ENCODE measurements at places on chromosomes 6 and 20. TPM values are rescaled to one million over a fixed set of nuclear protein-coding genes. Genes with fewer than 3 reads are reported as not detected.

The OPRM1 gene
- not detected for polyA plus RNA-seq

- no peak for DNase-seq
Measured at GRCh38 chr6:116445102-116445501, 16.1 kb upstream of the CALHM6 start.

DNA sequence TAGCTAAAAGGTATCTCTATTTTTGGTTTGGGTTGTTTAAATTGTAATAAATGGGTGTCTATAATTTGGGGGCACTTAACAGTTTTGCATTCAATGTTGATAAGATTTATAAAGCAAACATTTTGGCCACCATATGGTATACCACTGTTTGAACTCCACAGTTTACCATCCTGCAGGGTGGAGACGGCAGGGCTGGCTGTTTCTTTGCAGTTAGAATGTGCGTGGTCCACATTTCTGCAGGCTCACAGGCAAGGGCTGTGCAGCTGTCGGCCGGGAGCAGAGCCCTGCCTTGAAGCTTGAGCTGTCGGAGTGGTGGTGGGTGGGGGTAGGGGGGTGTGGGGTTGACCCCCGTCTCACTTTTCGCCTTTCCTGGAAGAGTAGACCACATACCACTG, 135.9 kb downstream of the CDH4 start:
- no peak for DNase-seq

DNA sequence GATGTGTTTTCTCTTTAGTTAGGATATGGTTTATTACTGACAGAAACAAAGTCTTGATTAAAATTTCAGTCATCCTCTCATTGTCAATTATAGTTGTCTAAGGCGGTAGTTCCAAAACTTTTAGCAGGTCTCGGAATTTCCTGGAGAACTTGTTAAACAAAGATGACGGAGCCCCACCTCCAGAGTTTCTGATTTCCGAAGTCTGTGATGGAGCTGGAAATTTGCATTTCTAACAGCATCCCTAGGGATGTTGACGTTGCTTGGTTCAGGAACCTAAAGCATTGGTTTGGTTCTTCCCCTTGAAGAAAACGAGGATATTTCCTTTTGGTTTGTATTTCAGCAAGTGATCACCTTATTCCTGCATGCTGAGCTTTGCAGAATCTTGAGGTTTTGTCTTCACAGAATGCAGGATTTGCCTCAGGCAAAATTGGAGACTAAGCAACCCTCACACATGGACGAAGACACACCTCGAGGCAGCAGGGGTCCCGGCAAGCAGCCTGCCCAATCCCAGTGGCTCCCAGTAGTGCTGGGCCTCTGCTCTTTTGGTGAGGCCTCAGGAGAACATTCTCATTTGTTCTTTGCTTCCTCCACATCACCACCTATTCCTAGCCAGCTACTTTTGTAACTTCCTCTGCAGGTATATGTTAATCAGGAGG, 187.1 kb upstream of the PHACTR1 start:
- DNase-seq: no peak

The ELOVL4 gene
- polyA plus RNA-seq: 0.10 TPM

- no peak for DNase-seq
Measured at GRCh38 chr6:33746036-33746600, 587 bp downstream of the IP6K3 start.

The BEND3 gene
- polyA plus RNA-seq: 0.05 TPM

GRCh38 chr20:55449091-55449490, 556.2 kb downstream of the CBLN4 start:
- no peak for DNase-seq
